ENCODE measurements at places on chromosomes 12 and 14. TPM values are rescaled to one million over a fixed set of nuclear protein-coding genes. Genes with fewer than 3 reads are reported as not detected.

The TMCC3 gene
- total RNA-seq, result 0.11 TPM

The FAIM2 gene
- total RNA-seq, result 2.8 TPM

The ZDHHC22 gene
- total RNA-seq, result not detected

The GPX2 gene
- total RNA-seq, result not detected

The ALG10B gene
- 1.7 TPM for total RNA-seq

The CACNA1C gene
- 11.5 TPM for total RNA-seq

The PTCSC3 gene
- total RNA-seq, result not detected

The LMO3 gene
- total RNA-seq, result not detected

Measured in GM23248 (cell line).